CD4-positive, alpha-beta T cell treated with Interleukin-17A for 4 hours (primary cell): ENCODE measurements at places on chromosomes 7 and 10.

DNA sequence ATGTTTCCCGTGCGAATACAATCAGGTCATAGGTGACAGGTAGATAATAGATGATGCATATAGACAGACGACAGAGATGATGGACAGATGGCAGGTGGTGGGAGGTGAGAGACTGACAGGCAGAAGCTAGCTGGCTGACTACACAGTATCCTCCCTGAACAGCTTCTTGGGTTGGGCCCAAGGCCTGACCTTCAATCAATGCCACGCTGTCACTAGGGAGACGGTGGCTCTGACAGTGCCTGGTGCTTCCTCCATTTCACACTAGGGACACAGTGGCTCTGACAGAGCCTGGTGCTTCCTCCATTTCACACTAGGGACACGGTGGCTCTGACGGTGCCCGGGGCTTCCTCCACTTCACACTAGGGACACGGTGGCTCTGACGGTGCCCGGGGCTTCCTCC, 200.1 kb downstream of the DIP2C start:
- DNase-seq = no peak

- peak; percentile 19 for DNase-seq
Measured at GRCh38 chr7:116511552-116512519, 12.3 kb downstream of the CAV2 start.

- peak; percentile 90 for DNase-seq
Measured at GRCh38 chr10:97445722-97446639, at the start of the genes EXOSC1 and ZDHHC16. Gene EXOSC1, minus strand, starts transcription at chr10:97446006. Its CDS starts 21 bp downstream, at chr10:97445985. Gene ZDHHC16, plus strand, starts transcription at chr10:97446175. Its CDS starts 5,501 bp downstream, at chr10:97451676.

GRCh38 chr7:15397922-15398760, 163.7 kb downstream of the AGMO start:
- no peak for DNase-seq

DNA sequence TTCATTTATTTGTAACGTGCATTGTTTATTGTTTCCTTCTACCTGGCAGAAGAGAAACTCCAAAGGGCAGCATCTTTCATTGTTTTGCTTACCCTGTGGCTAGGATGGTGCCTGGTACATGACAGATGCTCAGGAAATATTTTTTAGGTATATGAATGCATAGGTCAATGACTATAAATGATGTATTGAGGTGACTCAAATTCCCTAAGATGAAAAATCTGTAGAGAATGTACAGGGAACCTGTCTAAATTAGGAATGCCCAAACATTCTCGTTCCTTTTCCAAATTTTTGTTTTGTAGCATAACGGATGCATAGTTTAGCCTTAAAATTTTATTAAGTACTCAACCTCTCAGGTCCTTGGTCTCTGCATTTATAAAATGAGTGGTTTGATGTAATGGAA, 71.6 kb downstream of the NRP1 start:
- DNase-seq = no peak

DNA sequence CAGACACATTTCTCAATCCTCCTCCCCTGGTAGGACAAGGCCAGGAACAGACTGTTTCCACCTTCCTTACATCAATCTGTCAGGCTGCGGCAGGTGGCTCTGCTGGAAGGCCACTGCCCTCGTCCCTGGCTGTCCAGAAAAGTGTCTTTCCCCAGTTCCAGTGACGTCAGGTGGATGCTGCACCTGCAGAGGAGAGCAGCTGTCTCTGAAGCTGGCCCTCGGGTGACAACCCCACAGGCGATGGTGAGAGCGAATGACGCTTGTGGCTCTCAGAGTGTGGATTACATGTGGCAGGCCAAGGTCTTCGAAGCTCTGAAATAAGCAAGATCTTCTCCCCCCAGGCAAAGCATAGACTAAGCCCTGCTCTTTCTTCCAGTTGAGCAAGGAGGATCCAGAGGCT, 146.9 kb upstream of the RET start:
- no peak for DNase-seq

GRCh38 chr7:151674161-151674920, 154.6 kb upstream of the RHEB start:
- no peak for DNase-seq

- no peak for DNase-seq
Measured at GRCh38 chr10:326350-326749, 191.1 kb downstream of the ZMYND11 start.
